ENCODE measurements at places on chromosomes 13 and 19.

- DNase-seq = no peak
Measured at GRCh38 chr19:48452289-48453190, 2.8 kb upstream of the KCNJ14 start.

DNA sequence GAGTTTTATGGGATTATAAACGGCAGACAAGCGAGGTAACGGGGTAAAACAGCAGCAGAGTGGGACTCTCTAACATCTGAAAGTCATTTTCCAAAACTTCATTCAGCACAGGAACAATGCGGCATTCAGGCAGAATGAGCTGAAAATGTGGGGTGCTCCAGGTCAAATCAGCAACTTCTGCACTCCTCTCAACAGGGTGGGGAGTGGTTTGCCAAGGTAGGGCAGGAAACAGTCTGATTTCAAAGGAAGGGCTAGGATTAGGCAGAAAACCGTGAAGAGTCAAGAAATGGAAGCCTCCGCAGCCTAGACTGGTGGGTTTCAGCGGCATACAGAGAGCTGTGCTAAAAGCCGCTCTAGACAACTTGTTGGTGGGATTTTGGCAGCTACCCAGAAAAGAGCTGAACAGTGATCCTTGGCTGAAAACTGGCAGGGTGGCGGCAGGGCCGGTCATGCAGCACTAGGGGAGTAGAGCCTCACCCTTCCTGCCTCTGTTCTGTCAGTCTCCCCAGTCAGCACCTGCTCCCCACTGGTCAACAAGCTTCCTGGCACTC is 154.2 kb upstream of the KLF12 start:
- no peak for DNase-seq

DNA sequence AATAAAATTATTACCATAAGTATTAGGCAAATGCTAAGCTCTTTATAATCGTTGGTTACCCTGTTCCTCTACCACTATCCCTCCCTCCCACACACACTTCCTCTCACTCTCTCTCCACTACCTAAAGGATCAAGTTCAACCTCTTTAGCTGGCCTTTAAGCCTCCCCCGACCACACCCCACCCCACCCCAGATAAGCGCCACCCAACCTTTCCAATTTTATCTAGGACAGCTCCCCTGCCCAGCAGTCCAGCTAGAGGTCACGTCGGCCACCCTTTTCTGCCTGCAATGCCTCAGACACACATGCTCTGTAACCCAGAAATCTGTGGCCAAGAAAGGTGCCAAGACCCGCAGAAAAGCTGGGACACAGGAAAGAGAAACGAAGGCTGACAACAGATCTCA is 1.1 kb downstream of the LYPD4 start:
- no peak for DNase-seq

DNA sequence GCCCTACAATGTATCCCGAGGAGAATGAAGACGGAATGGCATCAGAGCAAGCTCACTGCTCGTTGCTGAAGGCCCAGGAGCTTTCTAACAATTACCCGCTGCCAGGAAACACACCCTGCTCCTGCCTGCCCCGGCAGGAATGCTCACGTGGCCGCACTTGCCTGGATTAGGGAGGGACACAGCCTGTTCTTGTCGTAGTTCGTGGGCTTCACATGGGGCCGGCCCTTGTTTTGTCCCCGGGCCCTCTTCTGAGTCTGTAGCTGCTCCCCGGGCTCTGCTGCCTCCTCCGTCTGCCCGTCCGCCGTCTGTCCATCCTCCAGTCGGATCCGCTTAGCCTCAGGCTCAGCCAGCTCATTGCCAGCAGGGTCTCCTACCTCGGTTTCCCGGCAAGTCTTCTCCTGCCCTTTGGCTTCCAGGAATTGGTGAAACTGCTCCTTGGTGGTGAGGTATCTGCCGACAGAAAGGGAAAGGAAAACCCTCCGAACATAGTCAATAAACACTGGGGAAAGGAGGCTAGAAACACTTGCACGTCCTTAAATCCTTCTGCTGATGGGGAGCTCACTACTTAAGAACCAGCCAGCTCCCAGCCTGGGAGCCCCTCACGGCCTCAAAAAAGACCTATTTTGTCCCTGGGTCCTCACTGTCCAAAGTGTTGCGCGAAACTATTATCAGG is 941 bp downstream of the DUS3L start:
- no peak for DNase-seq

DNA sequence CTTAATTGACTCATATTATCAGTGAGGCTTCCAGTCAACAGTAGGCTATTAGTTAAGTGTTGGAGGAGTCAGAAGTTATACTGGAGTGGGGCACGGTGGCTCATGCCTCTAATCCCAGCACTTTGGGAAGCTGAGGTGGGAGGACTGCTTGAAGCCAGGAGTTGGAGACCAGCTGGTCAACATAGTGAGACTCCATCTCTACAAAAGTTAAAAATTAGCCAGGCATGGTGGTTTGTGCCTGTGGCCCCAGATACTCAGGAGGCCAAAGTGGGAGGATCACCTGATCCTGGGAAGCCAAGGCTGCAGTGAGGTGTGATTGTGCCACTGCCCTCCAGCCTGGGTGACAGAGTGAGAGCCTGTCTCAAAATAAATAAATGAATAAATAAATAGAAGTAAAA is 53.2 kb downstream of the COMP start:
- no peak for DNase-seq

DNA sequence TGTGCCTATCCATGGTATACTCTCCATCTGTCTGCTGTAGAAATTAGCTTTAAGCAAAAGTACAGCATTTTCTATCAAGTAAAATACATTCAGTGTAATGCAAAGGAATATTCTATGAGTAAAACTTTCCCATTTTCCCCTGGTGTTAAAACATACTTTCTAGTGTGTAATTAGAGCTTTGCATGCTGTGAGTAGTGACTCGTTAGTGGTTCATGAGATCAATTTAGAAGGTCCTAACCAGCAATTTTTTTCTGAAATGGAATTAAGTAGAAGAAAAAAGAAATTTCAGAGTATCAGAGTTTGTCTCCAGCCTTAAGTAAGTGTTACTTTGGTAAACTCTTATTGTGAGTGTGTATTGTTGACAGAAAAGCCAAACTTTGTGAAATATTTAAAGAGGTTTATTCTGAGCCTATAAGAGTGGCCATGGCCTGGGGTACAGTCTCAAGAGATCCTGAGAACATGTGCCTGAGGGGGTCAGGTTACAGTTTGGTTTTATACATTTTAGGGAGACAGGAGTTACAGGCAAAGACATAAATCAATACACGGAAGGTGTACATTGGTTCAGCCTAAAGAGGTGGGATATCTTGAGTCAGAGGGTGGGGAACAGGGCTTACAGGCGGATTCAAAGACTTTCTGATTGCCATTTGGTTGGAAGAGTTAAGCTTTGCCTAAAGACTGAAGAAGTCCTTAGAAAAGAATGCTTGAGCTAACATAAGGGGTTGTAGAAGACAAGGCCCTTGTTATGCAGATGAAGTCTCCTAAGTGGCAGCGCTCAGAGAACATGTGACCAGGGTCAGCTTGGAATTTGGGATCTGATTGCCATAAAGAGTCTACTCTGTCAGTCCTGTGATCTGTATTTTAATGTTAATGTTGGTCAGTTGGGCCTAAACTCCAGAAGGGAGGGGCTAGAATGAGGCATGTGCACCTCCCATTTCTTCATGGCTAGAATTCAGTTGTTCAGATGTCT is 25.5 kb downstream of the FAM187B start:
- no peak for DNase-seq

DNA sequence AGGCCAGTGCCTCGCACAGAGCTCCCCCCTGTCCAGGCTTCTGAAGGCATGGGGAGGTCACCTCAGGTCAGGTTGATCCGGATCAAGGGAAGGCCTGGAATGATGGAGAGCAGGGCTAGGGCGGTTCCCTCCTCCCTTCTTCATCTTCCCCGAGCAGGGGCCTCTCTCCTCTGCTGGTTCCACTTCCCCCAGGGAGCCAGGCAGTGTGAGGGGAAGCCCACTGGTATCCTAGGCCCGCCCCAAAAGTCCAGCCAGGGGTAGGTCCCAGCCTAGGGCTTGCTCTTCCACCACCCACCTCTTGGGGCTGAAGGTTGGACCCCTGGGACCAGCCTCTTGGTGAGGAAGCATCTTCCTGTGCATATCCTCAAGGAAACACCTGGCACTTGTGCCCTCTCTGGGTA is 16.4 kb upstream of the PRR19 start:
- no peak for DNase-seq

DNA sequence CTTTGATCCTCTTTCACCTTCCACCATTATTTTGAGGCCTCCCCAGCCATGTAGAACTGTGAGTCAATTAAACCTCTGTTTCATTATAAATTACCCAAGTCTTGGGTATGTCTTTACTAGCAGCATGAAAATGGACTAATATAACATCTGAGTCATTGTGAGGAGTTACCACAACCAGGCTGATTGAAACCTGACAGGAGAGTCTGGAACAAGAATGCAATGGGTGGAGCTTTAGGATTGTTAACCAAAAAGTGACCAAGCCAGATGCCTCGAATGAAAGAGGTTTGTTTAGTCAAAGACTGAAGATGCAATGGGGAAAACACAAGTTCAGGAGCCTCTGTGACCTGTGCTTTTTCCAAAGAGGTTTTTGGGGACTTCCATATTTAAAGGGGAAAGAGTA is 659.0 kb downstream of the SLITRK6 start:
- DNase-seq = no peak

DNA sequence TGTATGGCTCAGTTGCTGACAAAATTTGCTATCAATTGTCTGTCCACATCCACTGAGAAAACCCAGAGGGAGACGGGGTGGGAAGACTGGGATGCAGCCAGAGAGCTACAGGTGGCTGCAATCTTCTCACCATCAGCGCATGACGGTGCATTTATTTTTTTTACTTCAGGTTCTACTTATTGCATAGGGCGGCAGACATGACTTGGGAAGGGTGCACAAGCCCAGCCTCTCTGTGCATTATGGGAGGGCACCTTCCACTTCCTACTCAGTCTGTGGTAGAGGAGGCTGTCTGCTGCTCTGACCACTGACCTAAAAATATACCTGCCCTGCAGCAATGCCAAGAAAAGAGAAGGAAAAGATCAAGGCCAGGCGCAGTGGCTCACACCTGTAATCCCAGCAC is 73.1 kb downstream of the ABCC4 start:
- DNase-seq = no peak

GRCh38 chr13:36475468-36475867 is 43.2 kb downstream of the CCNA1 start:
- no peak for DNase-seq

- DNase-seq = no peak
Measured at GRCh38 chr19:19176950-19177349, 6.9 kb upstream of the MEF2B start.

GRCh38 chr13:109673477-109673876 is 112.9 kb downstream of the IRS2 start:
- DNase-seq = no peak

DNA sequence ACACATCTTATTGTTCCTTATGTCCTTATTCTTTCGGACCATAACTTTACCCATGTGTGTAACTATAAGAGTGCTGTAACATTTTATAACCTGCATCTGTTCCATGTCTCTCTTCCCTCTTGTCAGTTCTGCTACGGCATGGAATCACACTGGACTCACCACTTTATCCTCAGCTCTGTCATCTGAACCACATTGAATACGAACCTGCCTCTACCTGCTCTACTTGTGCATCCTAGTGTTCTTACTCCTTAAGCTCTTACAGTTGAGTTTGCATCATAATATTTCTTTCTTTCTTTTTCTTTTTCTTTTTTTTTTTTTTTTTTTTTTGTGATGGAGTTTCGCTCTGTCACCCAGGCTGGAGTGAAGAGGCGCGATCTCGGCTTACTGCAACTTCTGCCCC is 180.9 kb downstream of the GPC5 start:
- no peak for DNase-seq

- DNase-seq = no peak
Measured at GRCh38 chr13:94121686-94122085, 357.8 kb downstream of the DCT start.

- no peak for DNase-seq
Measured at GRCh38 chr19:32363632-32364031, 18.2 kb downstream of the ZNF507 start.

DNA sequence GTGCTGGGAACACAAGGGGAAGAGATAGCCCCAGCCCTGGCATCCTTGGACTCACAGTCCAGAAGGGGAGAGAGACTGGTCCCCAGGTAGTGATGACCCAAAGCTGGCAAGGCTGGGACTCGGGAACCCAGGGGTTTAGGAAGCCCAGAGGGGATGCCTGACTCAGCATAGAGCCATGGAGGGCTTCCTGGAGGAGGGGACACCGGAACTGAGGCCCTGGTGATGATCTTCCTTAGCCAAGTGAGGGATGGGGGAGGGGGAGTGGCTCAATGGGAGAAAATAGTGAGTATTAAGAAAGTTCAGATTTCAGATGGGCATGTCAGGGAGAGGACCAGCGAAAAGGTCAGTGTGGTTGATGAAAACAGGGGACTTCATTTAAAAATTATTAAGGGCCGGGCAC is 26.8 kb downstream of the EXOC3L2 start:
- no peak for DNase-seq

DNA sequence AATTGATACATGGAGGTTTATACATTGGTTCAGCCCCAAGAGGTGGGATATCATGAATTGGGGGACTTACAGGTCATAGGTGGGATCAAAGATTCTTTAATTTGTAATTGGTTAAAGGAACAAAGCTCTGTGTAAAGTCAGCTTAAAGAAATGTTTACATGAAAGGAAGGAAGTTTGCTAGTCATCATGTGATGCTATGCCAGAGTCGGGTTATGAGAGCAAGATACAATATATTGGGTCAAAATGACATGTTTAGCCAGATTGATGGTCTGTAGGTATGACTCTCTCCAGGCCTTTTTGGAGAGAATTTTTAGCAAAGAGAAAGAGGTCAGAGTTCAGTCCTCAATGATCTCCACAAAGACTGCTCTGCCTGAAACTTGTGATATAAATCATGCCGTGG is 5.3 kb upstream of the CYSLTR2 start:
- no peak for DNase-seq

- no peak for DNase-seq
Measured at GRCh38 chr19:18496167-18496979, 25.5 kb downstream of the ELL start.

- DNase-seq = no peak
Measured at GRCh38 chr13:28037399-28037798, 48.9 kb upstream of the URAD start.

DNA sequence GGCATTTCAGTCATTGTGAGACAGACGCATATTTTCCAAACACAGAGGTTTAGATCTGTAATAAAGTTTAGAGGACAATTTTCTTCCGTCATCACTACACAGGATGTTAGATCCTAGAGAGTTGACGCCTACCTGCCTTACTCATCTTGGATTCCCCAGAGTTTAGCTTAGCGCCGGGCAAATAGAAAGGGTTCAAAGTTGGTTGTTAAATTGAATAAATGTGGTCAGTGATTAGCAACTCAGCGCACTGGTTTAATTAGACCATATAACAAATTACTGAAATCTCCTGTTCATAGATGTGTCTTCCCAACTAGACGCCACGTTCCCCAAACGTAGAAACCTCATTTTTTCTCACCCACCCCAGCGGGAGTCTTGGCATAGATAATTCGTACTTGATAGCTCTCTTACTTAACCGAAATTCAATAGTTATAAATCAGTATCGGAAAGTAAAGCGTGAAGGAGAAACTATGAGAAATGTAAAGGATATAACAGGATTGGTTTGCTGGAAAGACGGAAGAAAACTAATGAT is 726 bp upstream of the UFM1 start:
- DNase-seq = no peak
